Amygdala (tissue), 56 donors: ENCODE measurements at places on chromosomes 4 and X.

- no peak for DNase-seq
These were observed 394.4 kb upstream of the ADGRL3 start for GRCh38 chr4:60805500-60806313.

DNA sequence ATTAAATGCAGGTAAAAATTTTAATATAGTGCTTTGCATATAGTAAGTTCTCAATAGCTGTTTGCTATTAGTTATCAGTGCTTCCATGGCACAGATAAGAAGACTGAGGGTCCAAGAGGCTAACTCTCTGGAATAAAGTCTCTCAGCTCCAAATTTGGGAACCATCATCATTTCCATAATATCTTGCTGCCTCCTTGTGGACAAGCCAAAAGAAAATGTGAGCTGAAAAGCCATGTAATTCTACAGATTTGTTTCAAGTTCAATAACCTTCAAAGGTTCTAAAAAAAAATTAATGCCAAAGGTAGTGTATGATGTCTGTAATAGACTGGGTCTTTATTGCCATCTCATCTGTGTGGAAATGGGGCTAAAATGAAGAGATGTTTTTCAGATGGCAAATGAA lies 136.9 kb upstream of the VCX start:
- DNase-seq = no peak

- DNase-seq = no peak
These were observed 1565.1 kb downstream of the ARAP2 start for GRCh38 chr4:34679228-34679627.

DNA sequence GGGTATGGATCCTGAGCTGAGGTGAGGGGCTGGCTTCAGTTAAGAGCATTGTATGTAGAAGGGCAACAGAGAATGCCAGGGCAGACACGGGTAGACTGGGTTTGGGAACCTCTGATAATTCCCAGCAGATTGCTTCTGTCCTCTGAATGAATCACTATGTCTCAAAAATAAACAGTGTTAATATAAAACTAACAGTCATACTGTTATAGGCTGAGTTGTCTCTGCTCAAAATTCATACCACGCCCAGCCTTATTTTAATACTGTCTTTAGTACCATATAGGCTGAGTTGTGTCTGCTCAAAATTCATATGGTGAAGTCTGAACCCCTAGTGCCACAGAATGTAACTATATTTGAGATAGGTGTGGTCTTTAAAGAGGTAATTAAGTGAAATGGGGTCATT lies 10.0 kb downstream of the XAGE2 start:
- no peak for DNase-seq

GRCh38 chr4:22428441-22428840 lies 87.4 kb downstream of the ADGRA3 start:
- DNase-seq = no peak

DNA sequence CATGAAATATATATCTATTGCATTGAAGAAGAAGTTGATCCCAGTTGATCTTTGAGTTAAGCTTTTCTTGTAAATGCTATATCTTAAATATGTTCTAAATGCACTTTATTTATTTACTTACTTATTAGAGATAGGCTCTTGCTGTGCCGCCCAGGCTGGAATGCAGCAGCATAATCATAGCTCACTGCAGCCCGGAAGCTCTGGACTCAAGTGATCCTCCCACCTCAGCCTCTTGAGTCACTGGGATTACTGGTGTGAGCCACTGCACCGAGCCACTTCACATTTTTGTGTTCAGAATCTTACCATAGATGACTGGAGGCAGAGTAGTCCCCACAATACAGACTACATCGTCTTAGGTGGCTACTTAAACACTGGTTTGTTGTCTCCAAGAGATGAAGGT lies 324.3 kb upstream of the SLIT2 start:
- DNase-seq = no peak

- DNase-seq = no peak
These were observed 732.7 kb upstream of the POU3F4 start for GRCh38 chrX:82775426-82775825.

- DNase-seq = no peak
These were observed 292.3 kb upstream of the FSTL5 start for GRCh38 chr4:162456106-162456505.

- no peak for DNase-seq
These were observed 25.8 kb downstream of the OTUD6A start for GRCh38 chrX:70087857-70088630.

DNA sequence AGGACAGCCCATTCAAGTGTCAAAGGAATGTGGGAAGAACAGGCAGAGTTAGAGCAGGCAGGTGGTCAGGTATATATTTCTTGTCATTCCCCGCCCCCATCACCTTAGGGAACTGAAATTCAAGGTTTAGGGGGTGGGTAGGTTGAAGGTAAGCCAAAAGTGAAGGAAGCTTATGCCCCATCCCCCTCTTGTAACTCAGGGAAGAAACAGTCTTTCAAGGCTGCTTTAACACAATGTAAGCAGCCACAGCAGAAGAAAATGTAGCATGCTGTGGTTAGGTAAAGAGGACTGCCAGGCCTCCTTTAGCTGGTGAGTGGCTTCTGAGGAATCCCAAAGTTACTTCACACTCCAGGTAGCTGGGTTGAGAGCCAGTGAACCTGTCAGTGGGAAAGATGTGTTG lies 122.3 kb downstream of the RS1 start:
- DNase-seq = no peak

- DNase-seq = no peak
These were observed 851.9 kb upstream of the FRG1 start for GRCh38 chr4:189088780-189089179.
